CD4-positive, alpha-beta T cell treated with Interleukin-1 beta for 1 hour (primary cell): ENCODE measurements at places on chromosomes 12 and 14.

GRCh38 chr14:68274725-68275124 is 455.1 kb downstream of the RAD51B start:
- DNase-seq = no peak

DNA sequence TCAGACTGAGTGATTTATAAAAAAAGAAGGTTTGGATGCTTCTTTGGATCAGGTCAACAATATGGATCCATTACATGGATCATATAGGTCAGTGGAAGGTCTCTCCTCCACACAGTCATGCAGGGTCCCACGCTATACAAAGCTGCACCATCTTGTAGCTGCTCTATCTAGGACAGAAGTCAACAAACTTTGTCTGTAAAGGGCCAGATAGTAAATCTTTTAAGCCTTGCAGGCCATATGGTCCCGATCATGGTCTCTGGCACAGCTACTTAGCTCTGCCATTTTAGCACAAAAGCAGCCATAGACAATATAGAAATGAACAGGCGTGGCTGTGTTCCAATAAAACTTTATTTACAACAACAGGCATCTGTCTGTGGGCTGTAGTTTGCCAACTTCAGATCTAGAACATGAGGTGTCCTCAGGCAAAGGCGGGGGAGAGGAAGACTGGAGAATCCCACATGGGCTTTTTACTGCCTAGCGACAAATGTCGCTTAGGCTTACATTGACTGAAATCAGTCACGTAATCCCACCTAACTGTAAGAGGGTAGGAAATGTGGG is 36.7 kb downstream of the TMEM233 start:
- DNase-seq = no peak

GRCh38 chr12:26527682-26528081 is 305.3 kb downstream of the ITPR2 start:
- no peak for DNase-seq

- DNase-seq = no peak
Observed at GRCh38 chr12:52546126-52546525, 6.8 kb downstream of the KRT71 start.

DNA sequence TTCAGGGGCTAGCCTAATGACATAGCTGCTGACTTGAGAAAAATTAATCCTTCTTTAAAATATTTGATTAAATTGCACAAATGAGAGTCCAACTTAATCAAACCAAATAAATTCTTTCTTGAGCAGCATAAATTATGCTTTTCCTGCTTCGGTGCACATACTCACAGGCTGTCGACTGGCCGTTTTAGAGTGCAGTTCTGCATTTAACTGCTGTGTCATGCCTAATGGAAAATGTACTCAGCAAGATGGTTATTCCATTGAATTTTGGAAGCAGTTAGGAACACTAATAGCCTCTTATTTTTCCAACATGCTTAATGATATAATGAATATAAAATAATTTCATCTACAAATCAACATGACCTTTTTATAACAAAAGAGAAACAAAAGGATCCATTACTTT is 266.1 kb upstream of the LRIG3 start:
- DNase-seq = no peak

- no peak for DNase-seq
Observed at GRCh38 chr14:103819503-103820307, 27.7 kb downstream of the PPP1R13B start.

GRCh38 chr14:23381871-23382270 is 5.0 kb downstream of the CMTM5 start:
- no peak for DNase-seq

DNA sequence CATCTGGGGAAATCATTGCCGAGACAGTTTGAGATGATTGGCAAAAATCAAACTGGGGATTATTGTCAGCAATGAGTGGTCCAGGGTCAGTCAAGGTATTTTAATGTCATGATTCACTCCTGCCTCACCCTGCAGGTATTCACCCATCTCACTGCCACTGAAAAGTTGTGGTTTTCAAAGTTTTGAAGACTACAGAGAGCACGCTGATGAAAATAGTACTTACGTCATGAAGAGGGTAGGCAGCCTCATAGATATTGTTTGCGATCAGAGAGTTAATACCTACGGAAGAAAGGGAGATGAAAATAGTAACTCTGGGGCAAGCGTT is 138.0 kb downstream of the ANO2 start:
- DNase-seq = no peak
